ENCODE measurements at places on chromosomes 13 and 19. TPM values are rescaled to one million over a fixed set of nuclear protein-coding genes. Genes with fewer than 3 reads are reported as not detected.

PTPRH gene
- total RNA-seq, result 6.9 TPM

KXD1 gene
- total RNA-seq, result 149 TPM

ZIC5 gene
- not detected for total RNA-seq

FBXL3 gene
- total RNA-seq, result 39.7 TPM

ATP1A3 gene
- 0.29 TPM for total RNA-seq

KLK4 gene
- not detected for total RNA-seq

EVI5L gene
- 25.5 TPM for total RNA-seq

CFD gene
- 2.0 TPM for total RNA-seq

PSG1 gene
- total RNA-seq, result 0.29 TPM

RETN gene
- total RNA-seq, result not detected

PRR12 gene
- total RNA-seq, result 4.0 TPM

PPFIA3 gene
- total RNA-seq, result 1.8 TPM

N4BP2L2 gene
- total RNA-seq, result 50.0 TPM

MAN2B1 gene
- 56.2 TPM for total RNA-seq

PCSK4 gene
- 1.6 TPM for total RNA-seq

PINLYP gene
- total RNA-seq, result 11.3 TPM

CAPN12 gene
- total RNA-seq, result 0.35 TPM

DAND5 gene
- total RNA-seq, result not detected

KLK14 gene
- total RNA-seq, result not detected

Data from myometrial cell (primary cell).